AG10803 (cell line): ENCODE measurements at places on chromosomes 2 and 18.

DNA sequence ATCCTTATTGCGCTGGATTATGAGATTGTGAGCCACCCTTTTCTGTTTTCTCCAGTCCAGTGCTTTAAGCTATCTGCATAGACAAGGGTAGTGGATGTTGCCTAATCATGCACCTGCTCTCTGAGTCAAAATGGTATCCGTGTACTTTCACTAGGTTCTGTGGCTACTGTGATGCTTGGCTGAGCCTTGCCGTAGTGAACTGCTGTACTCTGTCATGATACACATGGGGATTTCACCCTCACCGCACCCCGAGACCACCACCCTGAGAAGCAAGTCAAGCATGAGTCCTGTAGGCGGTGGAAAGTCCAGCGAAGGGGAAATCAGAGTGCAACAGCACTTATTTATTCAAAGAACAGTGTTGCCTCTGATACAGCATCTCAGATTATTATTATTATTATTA lies 55.0 kb downstream of the ARHGAP25 start:
- no peak for DNase-seq

DNA sequence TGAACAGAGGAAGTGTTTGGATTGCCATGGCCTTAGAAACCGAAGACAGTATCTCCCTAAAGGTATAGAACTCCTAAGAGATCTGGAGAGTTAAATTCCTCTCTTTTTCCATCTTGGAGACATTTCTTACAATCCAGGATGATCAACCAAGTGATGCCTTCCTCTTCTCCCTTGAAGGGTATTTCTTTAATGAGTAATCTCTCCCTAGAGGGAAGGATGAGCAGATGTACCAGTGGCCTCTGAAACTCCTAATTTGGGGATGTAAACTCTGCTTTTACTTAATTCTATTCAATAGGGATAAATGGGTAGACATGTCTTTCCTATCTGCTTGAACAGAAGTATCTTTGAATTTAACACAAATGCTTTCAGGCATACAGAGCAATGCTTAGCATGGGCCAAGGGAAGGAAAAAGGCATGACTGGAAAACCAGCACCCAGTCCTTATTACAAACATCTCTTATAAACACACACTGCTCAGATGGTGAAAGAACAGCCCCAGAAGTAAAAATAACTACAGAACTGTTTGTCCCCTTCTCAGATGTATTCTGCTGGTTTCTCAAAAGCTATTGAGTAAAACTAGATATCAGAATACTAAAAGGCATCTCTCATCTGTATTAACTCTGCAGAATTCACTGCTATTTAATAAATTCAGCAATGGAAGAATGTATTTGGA lies 4.7 kb upstream of the THNSL2 start:
- DNase-seq, result no peak

DNA sequence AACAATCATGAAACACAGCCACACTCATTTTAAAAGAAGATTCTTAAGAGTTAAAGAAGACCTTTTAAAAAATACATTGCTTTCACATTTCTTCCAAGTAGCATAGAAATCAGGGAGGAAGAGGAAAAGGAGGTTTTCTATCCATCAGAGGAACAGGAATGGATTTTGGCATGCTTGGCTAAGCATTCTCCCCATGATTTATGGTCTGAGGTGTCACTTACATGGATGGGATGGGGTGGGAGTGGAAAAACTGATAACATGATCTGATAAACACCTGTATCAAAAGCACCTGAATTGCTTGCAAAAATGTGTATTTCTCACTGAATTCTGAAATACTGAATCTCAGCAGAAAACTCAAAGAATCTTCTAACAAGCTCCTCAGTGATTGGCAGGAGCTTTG lies 265.9 kb downstream of the NRXN1 start:
- DNase-seq, result no peak

DNA sequence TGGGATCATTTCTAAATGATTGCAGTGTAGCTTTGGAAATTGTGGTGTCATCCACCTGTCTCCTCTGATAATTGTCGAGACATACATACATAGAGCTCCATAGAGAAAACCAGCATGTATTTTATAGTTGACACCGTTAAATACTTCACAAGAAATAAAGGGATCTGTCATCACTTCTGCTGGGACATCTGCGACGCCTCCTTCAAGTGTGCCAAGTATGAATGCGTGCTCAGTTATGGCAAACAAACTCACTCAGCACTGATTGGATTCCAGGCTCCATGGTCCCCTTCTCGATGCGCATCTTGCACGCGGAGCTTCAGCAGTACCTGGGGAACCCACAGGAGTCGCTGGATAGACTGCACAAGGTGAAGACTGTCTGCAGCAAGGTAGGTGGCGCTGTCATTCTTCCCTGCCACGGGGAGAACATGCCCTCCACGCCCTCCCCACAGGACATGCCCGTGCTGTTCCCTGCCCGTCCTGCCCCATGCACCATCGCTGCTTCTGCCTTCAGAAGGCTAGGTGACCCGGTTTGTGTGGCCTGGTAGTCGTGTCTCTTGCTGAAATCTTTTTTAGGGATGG lies 64.1 kb downstream of the TRAPPC12 start:
- DNase-seq, result no peak

GRCh38 chr2:11811036-11811654 lies 64.7 kb downstream of the LPIN1 start:
- DNase-seq, result peak; percentile 30

- no peak for DNase-seq
These were observed 532.0 kb upstream of the FSHR start for GRCh38 chr2:49686291-49686690.

DNA sequence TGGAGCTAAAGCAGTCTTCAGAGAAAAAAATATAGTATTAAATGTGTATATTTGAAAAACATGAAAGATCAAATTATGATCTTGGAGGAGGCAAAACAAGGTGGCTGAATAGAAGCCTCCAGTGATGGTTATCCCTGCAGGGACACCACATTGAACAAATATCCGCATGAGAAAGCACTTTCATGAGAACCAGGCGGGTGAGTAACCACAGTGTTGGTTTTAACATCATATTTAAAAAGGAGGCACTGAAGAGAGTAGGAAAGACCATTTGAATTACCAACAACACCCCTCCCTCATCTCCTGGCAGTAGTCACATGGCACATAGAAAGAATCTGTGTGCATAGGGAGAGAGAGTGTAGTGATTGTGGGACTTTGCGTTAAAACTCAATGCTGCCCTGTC lies 759.6 kb upstream of the NRXN1 start:
- DNase-seq, result no peak

DNA sequence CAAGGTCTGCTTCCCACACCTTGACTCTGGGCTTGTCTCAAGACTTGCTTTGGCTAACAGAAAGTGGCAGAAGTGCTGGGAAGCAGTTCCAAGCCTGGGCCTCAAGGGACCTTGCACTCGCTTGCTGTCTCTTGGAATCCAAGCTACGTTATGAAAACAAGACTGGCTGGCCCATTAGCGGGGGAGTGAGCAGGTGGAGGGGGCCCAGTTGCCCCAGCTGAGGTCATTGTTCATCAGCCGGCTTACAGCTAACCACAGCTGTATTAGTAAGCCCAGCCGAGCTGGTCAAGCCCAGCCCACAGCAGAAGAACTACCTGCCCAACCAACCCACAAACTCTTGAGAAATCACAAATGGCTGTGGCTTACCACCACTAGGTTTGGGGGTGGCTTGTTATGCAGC lies 63.1 kb downstream of the MARCO start:
- no peak for DNase-seq

- DNase-seq, result peak; percentile 96
These were observed 122.4 kb upstream of the SLC1A4 start for GRCh38 chr2:64866797-64867196.

DNA sequence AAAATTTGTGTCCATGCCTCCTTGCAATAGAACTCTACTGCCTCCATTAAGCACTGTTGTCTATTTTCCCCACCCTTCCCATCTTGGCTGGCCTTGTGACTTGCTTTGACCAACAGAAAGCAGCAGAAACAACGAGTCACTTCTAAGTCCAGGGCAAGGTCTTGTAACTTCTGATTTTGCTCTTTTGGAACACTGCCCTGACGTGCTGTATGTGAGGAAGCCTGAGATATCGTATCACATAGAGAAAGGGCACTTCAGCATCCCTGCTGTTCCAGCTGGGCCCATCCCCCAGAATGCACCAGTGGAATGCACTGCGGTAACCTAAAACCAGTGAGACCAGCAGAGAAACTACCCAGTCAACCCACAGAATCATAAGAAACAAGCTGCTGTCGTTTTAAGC lies 28.1 kb downstream of the NCKAP1 start:
- DNase-seq, result peak; percentile 8

DNA sequence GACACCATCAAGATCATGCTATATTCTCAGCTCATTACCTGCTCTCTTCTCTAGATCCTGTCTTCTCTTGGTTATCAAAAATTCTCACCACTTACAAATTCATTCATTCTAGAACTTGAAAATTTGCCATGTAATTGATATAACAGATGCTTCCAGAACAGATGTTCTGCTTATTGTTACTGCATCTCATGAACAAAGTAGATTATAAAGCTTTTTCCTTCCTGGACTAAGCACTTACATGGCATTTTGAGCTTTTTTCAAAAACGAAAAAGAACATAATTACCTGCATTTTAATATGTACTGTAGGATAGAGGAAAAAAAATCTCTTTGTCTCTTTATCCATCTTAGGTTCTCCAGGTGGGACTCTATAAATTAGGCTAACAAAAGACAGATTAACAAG lies 79.6 kb upstream of the CREB1 start:
- DNase-seq, result no peak

GRCh38 chr2:217789003-217789735 lies 213.6 kb downstream of the TNS1 start:
- peak; percentile 62 for DNase-seq

GRCh38 chr2:69053416-69053965 lies 40.5 kb downstream of the ANTXR1 start:
- DNase-seq, result peak; percentile 41

GRCh38 chr2:195342061-195342460 lies 315.0 kb upstream of the SLC39A10 start:
- no peak for DNase-seq

GRCh38 chr2:223199531-223200515 lies 147.8 kb downstream of the KCNE4 start:
- DNase-seq, result no peak

DNA sequence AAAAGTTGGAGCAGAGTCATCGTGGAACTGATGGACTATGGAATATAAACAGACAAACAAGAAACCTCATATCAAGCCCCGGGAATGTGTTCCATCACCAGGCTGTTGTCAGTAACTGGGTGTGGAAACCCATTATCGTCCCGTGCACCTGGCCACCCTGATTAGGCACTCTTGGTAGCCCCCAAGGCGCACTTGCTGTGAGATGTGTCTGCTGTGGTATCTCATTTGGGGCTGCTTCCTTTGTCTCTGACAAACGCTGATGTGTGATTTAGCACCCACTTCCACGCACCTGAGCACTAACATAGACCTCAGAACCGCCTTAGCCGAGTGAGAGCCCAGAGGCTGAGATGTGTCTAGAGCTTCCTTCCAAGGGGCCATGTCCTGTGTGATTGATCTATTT lies 96.3 kb downstream of the PRPF40A start:
- DNase-seq, result no peak

- no peak for DNase-seq
These were observed 52.5 kb downstream of the SDC1 start for GRCh38 chr2:20172273-20173055.

- no peak for DNase-seq
These were observed 54.4 kb downstream of the CWC22 start for GRCh38 chr2:179952658-179953057.

DNA sequence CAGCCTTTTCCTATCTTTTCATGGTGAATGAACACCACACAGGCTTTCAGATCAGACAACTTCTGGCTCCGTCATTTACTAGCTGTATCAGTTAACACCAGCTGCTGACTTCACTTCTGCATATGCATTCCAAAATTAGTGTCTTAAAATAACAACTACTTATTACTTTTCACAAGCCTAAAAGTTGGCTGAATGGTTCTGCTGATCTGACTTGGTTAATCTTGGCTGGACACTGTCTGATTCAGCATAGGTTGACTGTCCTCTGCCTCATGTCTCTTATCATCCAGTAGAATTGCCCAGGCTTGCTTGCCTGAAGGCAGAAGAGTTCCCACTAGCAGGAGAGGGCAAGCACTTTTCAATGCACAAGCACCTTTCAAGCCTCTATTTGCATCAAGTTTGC lies 72.7 kb downstream of the MARCHF4 start:
- peak; percentile 54 for DNase-seq

DNA sequence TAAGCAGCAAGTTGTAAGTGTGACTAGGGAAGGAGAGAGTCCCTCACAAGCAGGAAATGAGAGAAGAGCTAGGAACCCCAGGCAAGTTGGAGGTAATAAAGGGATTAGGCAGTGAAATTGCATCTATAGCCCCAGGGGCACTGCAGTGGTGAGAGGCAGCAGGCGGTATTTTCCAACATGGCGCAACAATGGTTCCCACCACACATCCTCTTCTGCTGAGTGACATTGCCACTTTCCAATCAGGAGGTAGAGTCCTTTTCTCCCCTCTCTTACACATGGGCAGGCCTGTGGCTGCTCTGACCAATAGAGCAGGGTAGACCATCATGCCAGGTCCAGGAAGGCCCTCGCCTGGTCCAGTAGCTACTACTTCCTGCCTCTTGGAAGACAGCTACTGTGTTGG lies 86.6 kb downstream of the DNER start:
- DNase-seq, result no peak

- DNase-seq, result no peak
These were observed 908.1 kb upstream of the FANCL start for GRCh38 chr2:59149271-59149670.

- no peak for DNase-seq
These were observed 168.7 kb upstream of the AGAP1 start for GRCh38 chr2:235325151-235325550.

DNA sequence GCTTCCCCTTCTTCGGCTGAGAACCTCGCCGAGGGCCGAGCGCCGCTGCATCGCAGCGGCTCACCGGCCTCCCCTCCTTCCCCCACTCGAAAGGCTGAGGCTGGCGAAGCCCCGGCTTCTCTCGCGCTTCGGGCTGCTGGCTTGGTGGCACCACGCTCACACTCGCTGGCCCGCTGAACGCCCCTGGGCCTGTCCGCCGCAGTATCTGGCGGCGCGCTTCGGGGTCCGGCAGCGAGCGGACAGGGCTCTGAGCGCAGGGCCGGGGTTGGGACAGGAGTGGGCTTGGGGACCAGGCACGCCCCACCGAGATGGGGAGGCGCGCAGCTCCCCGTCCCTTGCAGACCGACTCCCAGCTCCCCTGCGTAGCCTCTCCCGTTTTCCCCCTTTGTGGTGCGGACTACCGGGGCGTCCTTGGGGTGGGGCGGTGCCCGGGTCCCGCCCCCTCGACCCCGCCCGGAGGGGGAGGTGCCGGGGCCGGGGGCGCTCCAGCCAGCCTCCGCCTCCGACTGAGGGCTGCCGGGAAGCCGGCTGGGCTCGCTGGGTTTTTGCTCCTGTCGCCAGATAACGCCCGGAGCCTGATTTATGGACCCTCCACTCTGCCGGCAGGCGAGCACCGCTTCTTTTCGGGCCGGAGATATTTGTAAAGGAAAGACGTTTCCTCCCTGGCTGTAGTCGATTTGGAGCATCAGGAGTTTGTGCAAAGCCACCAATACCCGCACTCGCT lies 3.8 kb downstream of the GBX2 start:
- no peak for DNase-seq

GRCh38 chr18:3015204-3015592 lies 2.3 kb upstream of the LPIN2 start:
- DNase-seq, result peak; percentile 78

- no peak for DNase-seq
These were observed 50.3 kb upstream of the NFE2L2 start for GRCh38 chr2:177314722-177315264.

GRCh38 chr2:218149098-218149497 lies 17.7 kb downstream of the CXCR1 start:
- DNase-seq, result no peak

GRCh38 chr2:41907141-41907540 lies 140.7 kb upstream of the PKDCC start:
- no peak for DNase-seq

- no peak for DNase-seq
These were observed 24.9 kb downstream of the RPL31 start for GRCh38 chr2:101026923-101027469.
